Lower leg skin (tissue), 4 donors: ENCODE measurements at places on chromosomes 12 and 14.

DNA sequence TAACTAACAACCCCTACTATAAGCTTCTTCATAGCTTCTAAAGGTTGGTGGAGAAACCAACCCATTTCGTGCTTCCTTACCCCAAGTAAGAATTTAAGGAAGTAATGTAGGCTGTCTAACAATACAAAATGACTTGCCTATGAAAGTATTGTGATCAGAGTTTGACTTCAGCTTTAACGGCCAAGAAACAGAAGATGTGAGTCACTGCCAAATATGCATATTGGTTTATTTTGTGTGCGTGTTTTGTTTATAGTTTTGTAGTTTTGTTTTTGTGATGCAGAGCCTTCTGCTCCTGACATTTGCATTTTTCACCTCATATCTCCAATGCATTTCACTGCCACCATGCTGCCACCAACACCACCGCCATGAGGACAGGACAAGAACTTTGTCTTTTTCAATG is 146.0 kb downstream of the FBXL14 start:
- DNase-seq: no peak

DNA sequence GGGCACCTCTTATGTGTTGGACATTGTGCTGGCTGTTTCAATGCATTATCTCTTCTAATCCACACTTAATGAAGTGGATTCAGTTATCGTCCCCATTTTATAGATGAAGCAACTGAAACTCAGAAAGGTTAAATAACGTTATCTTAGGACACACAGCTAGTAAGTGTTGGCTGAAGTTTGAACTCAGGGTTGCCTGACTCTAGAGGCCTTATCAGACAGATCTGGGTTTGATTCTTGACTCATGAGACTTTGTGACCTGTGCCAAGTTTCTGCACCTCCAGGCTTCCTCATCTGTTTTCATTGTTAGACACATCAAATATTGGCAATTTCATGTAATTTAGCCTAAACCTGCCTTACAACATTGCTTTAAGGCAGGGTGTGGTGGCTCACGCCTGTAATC is 18.2 kb upstream of the IRF2BPL start:
- no peak for DNase-seq

- no peak for DNase-seq
These were observed 4.3 kb downstream of the HHIPL1 start for GRCh38 chr14:99649219-99649618.

DNA sequence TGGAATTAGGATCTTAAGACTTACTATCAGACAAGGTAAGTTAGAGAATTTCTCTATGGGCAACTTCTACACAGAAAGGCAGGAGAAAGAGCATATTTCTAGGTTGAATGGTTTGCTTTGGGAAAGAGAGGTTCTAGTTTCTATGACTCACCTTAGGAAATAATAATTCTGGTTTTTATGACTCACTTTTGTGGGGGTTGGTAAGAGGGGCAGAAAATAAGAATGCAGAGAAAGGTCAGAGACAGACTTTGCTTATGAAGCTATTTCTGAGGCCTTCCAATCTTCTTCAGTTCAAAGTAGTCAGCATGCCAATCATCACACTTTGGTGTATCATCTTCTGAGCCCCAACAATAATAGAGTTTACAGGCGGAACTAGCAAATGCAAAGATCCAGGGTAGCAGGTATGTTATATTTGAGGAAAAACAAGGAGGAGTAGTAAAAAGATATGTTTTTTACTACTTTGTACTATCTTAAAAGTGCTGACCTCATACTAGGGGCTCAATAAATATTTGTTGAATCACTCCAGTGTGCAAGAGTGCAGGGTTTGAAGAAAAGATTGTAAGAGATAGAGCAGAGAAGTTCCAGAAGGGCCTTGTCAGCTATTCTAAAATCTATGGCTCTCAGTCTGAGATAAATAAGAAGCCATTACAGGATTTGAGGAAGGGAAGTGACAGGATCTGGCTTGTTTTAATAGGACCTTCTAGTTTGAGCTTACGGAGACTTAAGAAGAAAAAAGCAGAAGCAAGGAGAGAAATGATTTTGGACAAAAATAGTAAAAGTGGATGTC is 56.7 kb upstream of the LRFN5 start:
- no peak for DNase-seq

- DNase-seq: no peak
These were observed 97.1 kb upstream of the PLEKHG7 start for GRCh38 chr12:92605621-92606170.

DNA sequence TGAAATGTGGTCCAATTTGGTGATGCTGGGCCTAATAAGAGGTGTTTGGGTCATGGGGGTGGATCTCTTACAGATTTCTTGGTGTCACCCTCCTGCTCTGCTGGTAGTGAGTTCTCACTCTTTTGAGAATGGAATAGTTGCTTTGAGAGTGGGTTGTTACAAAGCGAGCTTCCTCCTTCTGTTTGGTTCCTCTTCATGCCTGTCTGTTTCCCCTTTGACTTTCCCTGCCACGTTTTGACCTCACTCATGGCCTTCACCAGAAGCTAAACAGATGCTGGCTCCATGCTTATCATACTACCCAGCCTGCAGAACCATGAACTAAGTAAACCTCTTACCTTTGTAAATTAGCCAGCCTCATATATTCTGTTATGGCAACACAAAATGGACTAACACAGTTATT is 57.7 kb upstream of the LDHB start:
- no peak for DNase-seq

DNA sequence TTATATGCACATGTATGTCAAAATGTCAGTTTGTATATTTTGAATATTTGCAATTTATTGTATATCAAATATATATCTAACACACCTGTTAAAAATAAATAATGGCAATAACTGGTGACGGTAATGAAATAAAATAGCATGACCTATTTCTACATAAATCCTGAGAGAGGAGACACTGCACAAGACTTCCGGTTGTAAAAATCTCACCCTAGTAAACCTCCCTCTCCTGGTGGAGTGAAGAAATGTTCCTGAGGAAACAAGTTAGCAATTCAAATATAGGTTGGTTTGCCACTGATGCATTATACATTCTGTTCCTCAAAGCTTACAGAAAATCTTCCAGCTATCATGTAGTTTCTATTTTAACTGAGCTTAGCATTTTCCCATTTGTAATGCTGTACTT is 166.1 kb upstream of the SYT10 start:
- DNase-seq: no peak

- DNase-seq: no peak
These were observed 45.4 kb downstream of the TUNAR start for GRCh38 chr14:95922080-95922479.

DNA sequence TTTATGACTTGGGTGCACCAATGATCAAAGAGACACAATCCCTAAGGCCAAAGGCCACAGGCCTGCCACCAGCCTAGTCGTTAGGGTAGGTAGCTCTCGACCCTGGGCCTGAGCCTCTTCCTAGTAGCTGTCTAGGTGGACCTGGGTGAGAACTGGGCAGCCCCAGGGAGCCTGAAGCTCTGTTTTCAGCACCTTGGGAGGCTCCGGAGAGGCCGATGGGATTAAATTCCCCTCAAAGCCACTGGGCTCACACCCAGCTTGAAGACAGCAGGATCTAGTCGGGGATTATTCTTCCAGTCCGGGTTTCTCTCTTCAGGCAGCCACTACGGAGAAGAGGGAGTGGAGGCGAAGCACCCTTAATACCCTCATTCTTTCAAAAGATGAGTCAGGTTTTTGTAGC is 79.8 kb downstream of the TMEM260 start:
- no peak for DNase-seq

DNA sequence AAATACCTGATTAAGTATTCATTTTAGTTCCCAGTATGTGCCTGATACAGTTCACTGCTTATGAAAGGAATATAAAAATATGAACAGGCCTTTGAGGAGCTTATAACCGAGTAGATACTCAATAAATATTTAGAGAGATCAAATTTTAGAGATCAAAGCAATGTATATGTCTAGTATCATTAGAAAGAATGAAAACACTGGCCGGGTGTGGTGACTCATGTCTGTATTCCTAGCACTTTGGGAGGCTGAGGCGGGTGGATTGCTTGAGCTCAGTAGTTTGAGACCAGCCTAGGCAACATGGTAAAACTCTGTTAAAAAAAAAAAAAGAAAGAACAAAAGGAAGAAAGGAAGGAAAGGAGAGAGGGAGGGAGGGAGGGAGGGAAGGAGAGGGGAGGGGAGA is 113.2 kb upstream of the EEA1 start:
- DNase-seq: no peak

GRCh38 chr14:36981832-36982529 is 190.4 kb downstream of the SLC25A21 start:
- no peak for DNase-seq

GRCh38 chr14:104115691-104116287 is 22.6 kb upstream of the KIF26A start:
- no peak for DNase-seq

GRCh38 chr14:35879654-35880249 is 53.6 kb downstream of the BRMS1L start:
- no peak for DNase-seq

- DNase-seq: no peak
These were observed 33.5 kb upstream of the CIT start for GRCh38 chr12:119910586-119910985.

- no peak for DNase-seq
These were observed 385.9 kb downstream of the EGLN3 start for GRCh38 chr14:33564774-33565630.

DNA sequence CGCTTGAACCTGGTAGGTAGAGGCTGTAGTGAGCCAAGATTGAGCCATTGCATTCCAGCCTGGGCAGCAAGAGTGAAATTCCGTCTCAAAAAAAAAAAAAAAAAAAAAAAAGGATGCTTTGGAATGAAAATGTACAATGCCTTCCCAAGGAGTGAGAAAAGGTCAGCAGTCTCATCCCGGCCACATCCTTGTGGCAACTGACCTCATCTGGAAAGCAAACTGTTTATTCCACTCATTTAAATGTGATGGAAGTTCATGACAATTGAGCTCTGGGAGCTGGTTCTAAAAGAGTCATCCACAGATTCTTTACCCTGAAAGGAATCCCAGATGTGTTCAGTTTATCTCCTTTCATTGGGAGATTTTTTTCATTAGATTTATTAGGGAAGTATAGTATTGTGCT is 19.4 kb upstream of the LIMA1 start:
- DNase-seq: peak; percentile 11

DNA sequence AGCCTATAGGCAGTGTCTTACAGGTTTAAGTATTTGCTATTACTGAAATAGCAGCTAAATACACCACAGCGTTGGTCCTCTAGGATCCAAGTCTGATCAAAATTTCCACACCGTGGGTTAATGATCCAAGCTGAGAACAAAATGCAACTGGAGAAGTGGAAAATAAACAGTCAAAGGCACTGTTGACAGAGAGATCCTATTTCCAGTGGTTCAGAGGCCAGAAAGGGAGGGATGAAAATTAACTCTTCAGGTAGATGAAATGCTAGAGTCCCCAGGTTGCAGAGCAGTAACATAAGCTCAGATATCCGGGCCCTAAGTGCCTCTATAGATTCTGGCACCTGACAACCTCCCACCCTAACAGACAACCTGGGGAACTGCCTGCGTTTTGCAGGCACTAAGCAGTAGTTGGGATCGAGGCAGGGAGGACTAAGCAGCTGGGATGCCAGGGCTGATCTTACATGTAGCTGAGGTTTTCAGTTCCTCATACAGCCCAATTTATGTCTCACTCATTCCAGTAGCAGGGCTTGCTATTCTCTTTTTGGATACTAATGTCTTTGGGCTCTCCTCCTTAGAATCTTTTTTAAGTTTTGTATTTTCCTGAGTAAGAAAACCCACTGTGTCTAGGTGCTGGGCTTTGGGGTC is 42.7 kb upstream of the CRACR2A start:
- DNase-seq: no peak

DNA sequence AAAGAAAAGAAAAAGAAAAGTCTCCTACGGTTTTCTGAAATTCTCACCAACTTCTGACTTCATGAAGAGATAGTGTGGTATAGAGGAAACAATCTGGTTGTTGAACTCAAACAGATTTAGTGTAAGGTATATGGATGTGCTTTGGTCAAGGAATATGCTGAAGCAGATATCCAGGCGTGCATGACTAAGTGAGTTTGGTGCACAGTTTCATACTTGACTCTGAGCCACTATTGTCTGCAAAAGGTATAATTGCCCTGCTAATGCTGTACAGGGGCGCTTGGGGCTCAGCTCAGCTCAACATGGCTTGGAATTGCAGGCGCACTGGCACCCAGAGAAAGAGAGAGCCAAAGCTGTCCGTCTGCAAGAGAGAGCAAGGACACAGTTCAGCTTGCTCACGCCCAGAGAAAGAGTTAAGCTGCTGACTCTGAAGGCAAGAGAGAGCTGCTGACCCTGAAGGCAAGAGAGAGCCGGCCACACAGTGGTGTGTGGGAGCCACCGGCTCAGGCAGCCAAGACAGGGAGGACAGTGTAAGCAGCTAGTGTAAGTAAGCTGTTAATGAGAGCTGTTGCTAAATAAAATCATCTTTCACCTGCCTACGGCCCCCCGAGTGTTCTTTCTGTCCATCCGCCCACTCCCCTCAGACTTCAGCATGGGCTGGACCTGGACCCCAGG is 66.4 kb upstream of the SLC38A4 start:
- no peak for DNase-seq

DNA sequence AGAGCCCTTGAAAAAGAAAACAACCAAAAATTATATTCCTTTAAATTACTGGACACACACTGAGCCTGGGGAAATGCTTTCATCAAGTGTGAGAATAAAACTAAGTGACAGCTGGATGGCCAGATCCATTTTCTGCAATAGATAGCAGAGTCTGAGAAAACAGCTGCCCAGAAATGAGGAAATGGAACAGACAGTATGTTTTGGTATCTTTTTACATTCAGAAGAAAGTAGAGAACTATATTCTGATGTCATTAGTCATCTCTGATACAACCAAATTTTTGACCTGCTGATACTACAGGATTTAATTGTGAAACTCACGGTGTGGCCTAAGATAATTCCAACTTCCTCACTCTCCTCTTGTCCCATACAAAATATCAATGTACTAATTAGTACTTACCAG is 78.2 kb downstream of the HMGA2 start:
- DNase-seq: no peak

DNA sequence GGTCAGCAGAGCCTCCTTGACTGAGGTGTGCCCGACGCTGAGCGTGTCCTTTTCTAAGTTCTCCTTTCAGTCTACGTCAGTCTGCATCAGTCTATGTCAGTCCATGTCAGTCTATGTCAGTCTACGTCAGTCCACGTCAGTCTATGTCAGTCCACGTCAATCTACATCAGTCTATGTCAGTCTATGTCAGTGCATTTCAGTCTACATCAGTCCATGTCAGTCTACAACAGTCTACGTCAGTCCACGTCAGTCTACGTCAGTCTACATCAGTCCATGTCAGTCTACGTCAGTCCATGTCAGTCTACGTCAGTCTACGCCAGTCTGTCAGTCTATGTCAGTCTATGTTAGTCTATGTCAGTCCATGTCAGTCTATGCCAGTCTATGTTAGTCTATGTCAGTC is 15.9 kb downstream of the EIF5 start:
- no peak for DNase-seq

- DNase-seq: no peak
These were observed 104.2 kb downstream of the ADCK1 start for GRCh38 chr14:77903937-77904617.

GRCh38 chr12:86735851-86736250 is 479.7 kb upstream of the MGAT4C start:
- DNase-seq: no peak
